ENCODE measurements at places on chromosomes 2 and 18.

GRCh38 chr2:121182520-121182919 lies 102.5 kb downstream of the TFCP2L1 start:
- no peak overlapping the region for H3K4me3 ChIP-seq
- no peaks in the 10 kb centered on the region for H3K36me3 ChIP-seq
- DNase-seq = no peak
- H3K27ac ChIP-seq = no peak overlapping the region
- no peaks in the 10 kb centered on the region for H3K4me1 ChIP-seq

GRCh38 chr2:88055371-88056128 lies at the start of gene KRCC1:
Gene KRCC1 (minus strand): TSS chr2:88055783. CDS start chr2:88028563, 27,220 bp downstream.
- peak; percentile 95 for DNase-seq
- H3K4me1 ChIP-seq = peaks cover 21% of the 10 kb centered on the region
- no peaks in the 10 kb centered on the region for H3K36me3 ChIP-seq
- peak within 1 kb of the TSS; percentile 95 for H3K27ac ChIP-seq
- H3K4me3 ChIP-seq = peak within 1 kb of the TSS; percentile 50

DNA sequence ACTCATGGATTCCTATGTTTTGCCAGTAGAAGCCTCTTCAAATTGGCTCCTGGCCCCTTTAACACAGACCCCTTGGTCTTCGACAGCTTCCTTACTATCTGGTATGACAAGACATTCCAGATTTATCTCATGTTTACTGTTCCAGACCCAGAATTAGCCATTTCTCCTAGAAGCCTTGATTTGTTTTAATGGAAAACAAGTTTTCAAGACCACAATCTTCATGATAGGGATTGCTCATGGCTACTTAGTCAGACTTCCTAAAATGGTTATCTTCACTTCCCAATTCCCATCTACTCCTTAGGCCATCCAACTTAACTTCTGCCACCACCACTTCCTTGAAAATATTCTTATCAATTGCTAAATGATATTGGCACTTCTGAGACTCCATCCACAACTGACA lies 63.2 kb downstream of the TTC32 start:
- H3K27ac ChIP-seq = no peak overlapping the region
- H3K27me3 ChIP-seq = no peaks in the 10 kb centered on the region
- DNase-seq = no peak
- no peak overlapping the region for H3K4me3 ChIP-seq

GRCh38 chr2:196823750-196824522 lies 14.8 kb upstream of the C2orf66 start:
- H3K36me3 ChIP-seq = no peaks in the 10 kb centered on the region
- H3K27ac ChIP-seq = no peak overlapping the region
- no peak for DNase-seq
- no peaks in the 10 kb centered on the region for H3K27me3 ChIP-seq

GRCh38 chr2:84865181-84865783 lies 15.6 kb downstream of the TRABD2A start:
- H3K4me3 ChIP-seq = no peak overlapping the region
- no peak overlapping the region for H3K27ac ChIP-seq
- no peaks in the 10 kb centered on the region for H3K4me1 ChIP-seq
- H3K36me3 ChIP-seq = no peaks in the 10 kb centered on the region
- no peaks in the 10 kb centered on the region for H3K27me3 ChIP-seq

- H3K4me1 ChIP-seq = no peaks in the 10 kb centered on the region
- no peak overlapping the region for H3K27ac ChIP-seq
- no peak for DNase-seq
- no peaks in the 10 kb centered on the region for H3K27me3 ChIP-seq
- no peak overlapping the region for H3K4me3 ChIP-seq
Measured at GRCh38 chr2:27126252-27126710, 2.7 kb downstream of the ABHD1 start.

- no peak for DNase-seq
- H3K4me1 ChIP-seq = peaks cover 73% of the 10 kb centered on the region
- H3K36me3 ChIP-seq = no peaks in the 10 kb centered on the region
- no peak overlapping the region for H3K27ac ChIP-seq
Measured at GRCh38 chr2:24342110-24342910, 18.0 kb downstream of the ITSN2 start.

DNA sequence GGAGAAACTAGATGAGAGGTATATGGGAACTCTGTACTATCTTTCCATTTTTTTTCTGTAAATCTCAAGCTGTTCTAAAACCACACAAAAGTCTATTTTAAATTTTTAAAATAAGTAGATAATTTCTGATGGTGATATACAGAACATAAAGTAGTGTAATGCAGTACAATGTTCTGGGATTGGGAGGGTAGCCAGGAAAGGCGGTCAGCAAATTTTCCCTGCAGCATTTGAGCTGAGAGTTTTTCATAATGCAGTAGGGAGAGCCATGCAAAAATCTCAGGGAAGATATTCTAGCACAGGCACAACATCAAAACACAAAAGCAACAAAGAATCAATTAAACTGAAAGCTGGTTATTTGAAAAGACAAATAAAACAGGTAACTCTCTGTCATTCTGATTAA lies 141.5 kb downstream of the NCKAP5 start:
- H3K4me3 ChIP-seq = no peak overlapping the region
- no peaks in the 10 kb centered on the region for H3K27me3 ChIP-seq
- no peaks in the 10 kb centered on the region for H3K4me1 ChIP-seq
- H3K36me3 ChIP-seq = no peaks in the 10 kb centered on the region
- no peak for DNase-seq

GRCh38 chr2:129281791-129282530 lies 697.5 kb upstream of the RAB6C start:
- no peaks in the 10 kb centered on the region for H3K27me3 ChIP-seq
- no peaks in the 10 kb centered on the region for H3K36me3 ChIP-seq
- no peak overlapping the region for H3K27ac ChIP-seq
- no peak overlapping the region for H3K4me3 ChIP-seq
- H3K4me1 ChIP-seq = no peaks in the 10 kb centered on the region

DNA sequence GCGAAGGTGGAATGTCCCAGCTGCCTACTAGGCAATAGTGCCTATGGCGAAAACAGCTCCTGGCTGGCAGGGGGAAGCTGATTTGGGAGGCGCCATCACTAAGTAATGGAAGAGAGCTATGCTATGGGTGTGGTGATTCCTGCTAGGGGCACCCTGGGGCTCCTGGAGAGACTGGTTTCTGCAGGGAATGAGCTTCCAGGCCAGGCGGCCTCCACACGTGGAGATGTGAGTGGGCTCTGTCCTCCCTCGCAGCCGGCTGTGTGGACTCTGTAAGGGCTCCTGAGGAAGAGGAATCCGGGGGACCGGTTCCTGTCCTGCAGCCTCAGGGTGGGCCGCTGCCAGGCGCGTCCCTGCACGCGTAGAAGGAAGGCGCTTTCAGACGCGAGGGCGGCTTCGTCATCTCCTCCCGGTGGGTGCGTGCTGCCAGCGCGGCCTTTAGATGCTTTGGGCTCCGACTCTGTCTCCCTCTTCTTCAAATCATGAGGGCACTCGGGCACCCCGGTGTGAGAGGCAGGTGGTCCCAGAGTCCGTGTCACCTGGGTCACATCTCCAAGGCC lies 55.5 kb upstream of the ANKRD62 start:
- no peaks in the 10 kb centered on the region for H3K27me3 ChIP-seq
- H3K27ac ChIP-seq = no peak overlapping the region
- H3K4me3 ChIP-seq = no peak overlapping the region
- no peak for DNase-seq
- no peaks in the 10 kb centered on the region for H3K36me3 ChIP-seq
- no peaks in the 10 kb centered on the region for H3K4me1 ChIP-seq
